Ascending aorta (tissue), 2 donors: ENCODE measurements at places on chromosomes 5 and 9. TPM values are rescaled to one million over a fixed set of nuclear protein-coding genes. Genes with fewer than 3 reads are reported as not detected.

FOXD4L4 gene
- not detected for total RNA-seq

DNA sequence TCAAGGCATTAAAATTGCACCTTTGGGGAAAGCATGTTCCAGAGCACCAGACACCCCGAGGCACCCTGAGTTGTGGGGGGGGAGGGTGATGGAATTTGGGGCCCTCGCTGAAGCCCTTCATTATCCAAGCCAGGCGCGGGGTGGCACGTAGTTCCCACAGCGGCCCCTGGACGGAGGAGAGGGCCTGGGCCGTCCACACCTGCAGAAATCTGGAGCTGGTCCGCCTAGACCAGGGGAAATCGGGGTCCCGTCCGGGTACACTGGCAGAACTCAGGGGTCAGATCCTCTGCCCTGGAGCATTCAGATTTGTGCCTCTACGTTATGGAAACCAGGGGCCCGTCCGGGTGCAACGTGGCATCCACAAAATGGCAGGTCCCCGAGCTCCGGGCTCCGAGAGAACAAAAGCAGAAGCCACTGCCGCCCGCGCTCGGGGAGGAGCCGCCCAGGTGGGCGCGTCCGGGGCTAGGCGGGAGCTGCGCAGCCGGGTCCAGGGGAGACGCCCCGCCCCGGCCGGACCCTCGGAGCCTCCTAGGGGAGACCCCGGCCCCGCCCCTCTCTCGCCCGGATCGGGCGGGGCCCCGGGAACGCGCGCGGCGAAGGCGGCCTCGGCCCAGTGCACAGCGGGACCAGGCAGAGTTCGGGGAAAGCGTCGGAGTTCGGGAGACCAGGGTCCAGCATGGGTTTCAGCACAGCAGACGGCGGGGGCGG lies at the start of gene PLEKHG4B:
Gene PLEKHG4B (plus strand): TSS at position 613 of the 708 bp plus-strand sequence. CDS start 64 bp downstream, at position 677.
- H3K27ac ChIP-seq = no peak within 1 kb of the TSS
- no peaks in the 10 kb centered on the region for H3K4me1 ChIP-seq
- peak within 1 kb of the TSS; percentile 34 for H3K4me3 ChIP-seq

DNA sequence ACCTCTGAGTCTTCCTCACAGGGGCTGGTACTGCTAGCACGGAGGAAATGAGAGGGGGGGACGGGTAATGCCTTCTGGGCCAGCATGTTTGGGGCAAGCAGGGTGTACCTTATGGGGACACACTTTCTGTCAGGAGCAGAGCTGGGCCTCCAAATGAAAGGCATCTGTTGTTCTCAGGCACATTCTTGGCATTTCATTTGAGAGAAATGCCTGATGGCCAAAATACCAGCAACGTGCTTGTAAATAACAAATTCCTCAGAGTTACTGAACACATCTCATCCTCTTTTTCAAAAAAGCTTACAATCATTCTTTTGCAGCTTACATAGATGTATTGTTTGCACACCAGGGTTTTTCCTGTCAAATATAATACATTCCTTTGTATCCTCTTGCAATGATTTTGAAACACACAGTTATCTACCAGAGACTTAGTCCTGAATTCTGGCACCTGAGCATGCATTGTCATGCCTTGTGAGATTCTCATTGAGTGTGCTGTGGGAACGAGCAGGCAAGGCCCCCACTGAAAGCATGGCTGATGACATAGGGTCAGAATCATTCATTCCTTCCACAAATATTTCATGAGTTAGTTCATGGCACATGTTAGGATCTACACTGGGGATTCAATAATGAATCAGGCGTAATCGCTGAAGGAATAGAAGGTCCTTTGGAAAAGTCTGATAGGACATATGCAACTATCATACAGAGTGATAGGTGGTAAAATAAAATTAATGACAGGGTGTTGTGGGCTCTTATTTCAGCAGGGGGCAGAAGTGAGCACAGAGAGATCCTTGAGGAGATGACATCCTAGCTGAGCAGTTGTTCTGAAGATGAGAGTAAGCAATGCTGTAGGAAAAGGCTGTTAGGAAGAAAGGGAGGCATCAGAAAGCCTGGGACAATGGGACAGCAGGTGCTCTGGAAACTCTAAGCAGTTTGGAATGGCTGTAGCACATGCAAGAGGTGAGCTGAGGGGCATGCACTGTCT lies 260.9 kb upstream of the TUT7 start:
- H3K4me1 ChIP-seq = no peaks in the 10 kb centered on the region
- DNase-seq = no peak
- H3K36me3 ChIP-seq = no peaks in the 10 kb centered on the region
- no peak overlapping the region for H3K27ac ChIP-seq

- peaks cover 8% of the 10 kb centered on the region for H3K27me3 ChIP-seq
- peaks cover 12% of the 10 kb centered on the region for H3K4me1 ChIP-seq
- no peak overlapping the region for H3K27ac ChIP-seq
- no peak overlapping the region for H3K4me3 ChIP-seq
- no peak for DNase-seq
Measured at GRCh38 chr9:128201441-128202369, 1.5 kb upstream of the DNM1 start.

AGXT2 gene
- not detected for total RNA-seq

GZMA gene
- total RNA-seq = not detected

GRCh38 chr9:33151007-33151557 lies 16.1 kb downstream of the B4GALT1 start:
- H3K27me3 ChIP-seq = no peaks in the 10 kb centered on the region
- peak overlapping the region; percentile 86 for H3K27ac ChIP-seq
- no peak overlapping the region for H3K4me3 ChIP-seq
